ENCODE measurements at places on chromosomes 5 and 9.

DNA sequence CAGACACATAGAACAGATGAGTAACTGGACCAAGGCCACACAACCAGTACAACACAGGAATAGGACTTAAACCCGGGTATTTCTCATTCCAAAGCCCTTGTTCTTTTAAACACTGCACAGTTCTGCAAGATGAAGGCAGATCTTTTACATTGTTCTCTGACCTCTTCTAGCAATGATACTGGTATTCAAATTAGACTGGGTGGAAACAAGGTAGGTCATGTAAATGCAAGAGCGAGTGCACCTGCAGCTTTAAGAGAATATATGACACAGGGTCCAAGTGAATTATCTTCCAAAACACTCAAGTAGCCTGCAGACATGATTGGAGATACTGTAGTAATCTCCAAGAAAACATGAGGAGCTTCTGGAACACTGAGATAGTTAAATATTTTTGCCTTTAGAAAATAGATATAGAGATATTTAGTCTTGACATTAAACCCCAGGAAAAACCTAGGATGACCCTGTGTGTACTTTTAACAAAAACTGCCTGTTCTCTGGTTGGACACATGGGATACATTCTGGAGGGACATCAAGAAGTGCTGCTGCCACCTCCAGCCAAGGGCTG lies 130.6 kb upstream of the EPB41L4A start:
- no peak for DNase-seq

DNA sequence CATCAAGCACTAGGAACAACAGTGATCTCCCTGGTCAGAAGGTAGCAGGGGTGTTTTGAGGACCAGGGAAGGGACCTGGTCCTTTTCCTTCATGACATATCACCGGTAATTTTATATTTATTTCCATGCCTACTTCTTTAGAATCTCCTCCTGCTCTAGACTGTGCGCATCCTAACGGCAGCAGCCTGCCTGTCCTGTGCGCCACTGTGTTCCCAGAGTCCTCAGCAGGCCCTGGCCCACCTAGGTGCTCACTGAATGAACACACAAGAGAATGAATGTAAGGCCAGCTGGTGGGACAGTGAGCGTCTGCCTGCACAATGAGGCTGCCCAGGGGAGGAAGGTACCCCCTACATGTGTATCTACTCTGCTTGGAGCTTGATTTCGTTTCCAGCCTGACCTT lies 51.5 kb downstream of the C5orf15 start:
- no peak for DNase-seq

DNA sequence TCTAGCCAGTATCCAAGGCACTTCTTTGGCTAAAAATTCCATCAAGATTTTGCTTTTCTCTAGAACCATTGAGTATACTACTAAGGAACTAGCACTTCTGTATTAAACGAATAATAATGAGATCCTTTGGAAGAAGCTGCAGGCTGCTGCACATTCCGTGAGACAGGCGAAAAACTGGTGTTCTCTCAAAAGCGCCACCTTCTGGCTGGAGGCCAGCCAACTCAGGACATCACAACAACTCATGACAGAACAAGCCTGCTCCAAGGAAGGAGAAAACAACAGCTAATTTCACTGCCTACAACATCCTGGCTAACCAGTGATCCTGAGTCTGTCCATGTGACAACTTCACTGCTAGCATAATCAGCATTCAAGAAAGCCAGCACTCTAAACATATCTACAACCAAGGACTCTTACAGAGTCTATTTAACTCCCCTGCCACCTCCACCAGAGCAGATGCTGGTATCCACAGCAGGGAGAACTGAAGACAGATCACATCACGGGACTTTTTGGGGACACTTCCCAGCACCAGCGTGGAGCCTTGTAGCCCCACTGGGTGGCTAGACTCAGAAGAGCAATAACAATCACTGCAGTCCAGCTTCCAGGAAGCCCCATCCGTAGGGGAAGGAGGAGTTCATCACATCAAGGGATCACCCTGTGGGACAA lies 150.5 kb downstream of the YTHDC2 start:
- DNase-seq = peak; percentile 31

- DNase-seq = no peak
Measured at GRCh38 chr9:34093578-34093977, 32.9 kb downstream of the DCAF12 start.

- DNase-seq = no peak
Measured at GRCh38 chr5:150779397-150780186, 1.0 kb downstream of the SMIM3 start.

GRCh38 chr9:11352612-11353011 lies 739.8 kb upstream of the PTPRD start:
- DNase-seq = no peak

Measured in stimulated activated CD4-positive, alpha-beta T cell treated with anti-CD3 and anti-CD28 coated beads, Interleukin-1b, Interleukin-23, amount 100 ng/mL, for 48 hours (primary cell).